OCI-M1 (cell line): ENCODE measurements at places on chromosomes 5 and 9.

DNA sequence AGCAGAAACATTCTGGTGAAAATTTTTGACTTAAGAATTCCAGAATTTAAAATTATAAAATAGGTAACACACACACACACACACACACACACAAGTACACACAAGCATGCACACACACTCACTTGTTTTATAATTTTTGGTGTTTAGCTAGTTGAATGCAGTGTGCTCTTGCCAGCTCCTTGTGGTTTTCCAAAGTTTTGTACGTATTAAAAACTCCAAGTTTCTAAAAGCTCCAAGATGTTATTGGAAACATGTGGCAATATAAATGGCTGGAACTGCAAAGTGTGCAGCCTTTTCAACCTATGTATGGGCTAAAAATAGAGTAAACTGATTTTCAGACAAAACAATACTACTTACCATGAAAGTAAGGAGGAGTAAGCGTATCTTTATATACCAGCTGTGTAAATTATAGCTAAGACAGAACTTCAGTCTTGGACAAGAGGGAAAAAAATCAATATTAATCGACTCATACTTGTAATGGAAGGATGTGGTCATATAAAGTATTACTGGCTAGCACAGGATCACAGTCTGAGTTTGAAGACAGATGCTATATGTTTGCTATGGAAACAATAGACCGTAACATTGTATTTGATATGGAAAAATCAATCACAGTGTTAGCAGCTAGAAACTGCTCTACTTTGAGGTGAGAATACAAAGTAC, 727.1 kb upstream of the GRAMD2B start:
- no peak for DNase-seq

GRCh38 chr9:127036437-127036836, 86.0 kb downstream of the ANGPTL2 start:
- no peak for DNase-seq

GRCh38 chr9:6562871-6563430, 82.6 kb downstream of the GLDC start:
- DNase-seq: no peak

GRCh38 chr5:136600306-136600705, 235.0 kb upstream of the TRPC7 start:
- no peak for DNase-seq

GRCh38 chr5:170248172-170248930, 15.6 kb downstream of the C5orf58 start:
- DNase-seq: peak; percentile 71

DNA sequence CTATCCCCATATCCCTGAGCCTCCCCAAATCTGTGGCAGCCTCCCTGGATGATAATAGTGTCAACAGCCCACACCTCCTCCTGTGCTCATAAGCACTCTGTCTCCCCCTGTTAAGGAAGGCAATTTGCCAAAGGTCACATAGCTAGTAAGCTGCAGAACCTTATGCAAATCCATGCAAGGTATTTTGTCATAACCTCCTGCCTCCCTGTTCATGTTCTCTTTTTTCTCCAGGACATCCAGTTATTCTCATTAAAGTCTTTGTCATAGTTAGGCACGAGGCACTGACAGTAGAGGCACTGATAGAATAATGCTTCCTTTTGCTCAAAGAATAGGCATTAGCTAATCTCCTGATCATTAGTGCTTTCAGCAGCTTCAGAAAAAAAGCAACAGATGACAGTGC, 10.2 kb upstream of the AUH start:
- DNase-seq: no peak

DNA sequence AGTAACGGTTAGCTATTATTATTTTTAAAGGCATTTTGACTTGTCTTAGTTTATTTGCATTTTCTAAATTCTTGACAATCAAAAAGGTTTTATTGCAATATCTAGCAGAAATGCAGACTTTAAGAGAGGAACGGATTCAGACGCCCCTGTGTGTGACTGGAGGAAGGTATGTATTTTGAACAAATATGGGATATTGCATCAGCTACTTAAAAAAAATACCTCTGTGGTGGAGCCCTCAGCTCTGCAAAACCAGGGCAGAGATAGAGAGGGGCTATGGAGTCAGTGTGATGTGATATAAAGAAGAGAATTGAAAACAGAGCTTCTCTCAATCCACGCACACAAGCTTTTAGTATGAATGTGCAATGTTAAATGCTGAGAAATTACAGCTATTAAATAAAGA, 142.4 kb downstream of the ICE1 start:
- DNase-seq: no peak

- DNase-seq: no peak
Measured at GRCh38 chr5:103454770-103455169, 107.8 kb downstream of the NUDT12 start.

- DNase-seq: no peak
Measured at GRCh38 chr5:36948041-36948440, 71.5 kb downstream of the NIPBL start.

GRCh38 chr5:135605221-135605620, 26.4 kb upstream of the CXCL14 start:
- DNase-seq: no peak

- peak; percentile 32 for DNase-seq
Measured at GRCh38 chr5:92574023-92574422, 1007.0 kb downstream of the NR2F1-AS1 start.

DNA sequence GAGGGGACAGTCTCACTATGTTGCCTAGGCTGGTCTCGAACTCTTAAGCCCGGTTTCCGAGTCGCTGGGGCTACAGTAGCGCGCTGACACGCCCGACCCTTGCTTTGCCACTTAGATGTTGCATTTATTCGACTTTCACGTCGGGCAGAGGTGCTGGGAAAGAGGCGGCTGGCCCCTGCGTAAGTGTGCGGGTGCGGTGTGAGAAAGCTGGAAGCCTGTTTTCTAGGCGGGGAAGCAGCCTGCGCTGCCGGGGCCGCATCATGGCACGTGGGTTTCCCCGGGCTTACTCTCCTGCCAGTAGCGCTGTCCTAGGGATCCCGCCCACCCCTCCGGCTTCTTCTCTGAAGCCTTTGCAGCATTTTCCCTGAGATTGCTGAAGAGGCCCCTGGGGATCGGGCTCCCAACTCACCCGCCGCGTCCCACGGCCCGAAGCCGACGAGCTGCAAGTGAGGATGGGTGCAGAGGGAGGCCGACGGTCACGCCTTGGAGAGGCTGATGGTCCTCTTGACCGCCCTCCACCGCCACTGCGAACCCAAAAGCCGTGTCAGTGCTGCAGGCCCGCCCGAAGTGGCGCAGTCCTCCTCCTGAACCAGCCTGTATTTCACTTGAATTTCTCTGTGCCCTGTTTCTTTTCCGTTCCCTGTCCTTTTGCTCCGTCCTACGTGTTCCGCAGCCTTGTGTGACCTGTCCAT, 5.8 kb upstream of the TRIM41 start:
- no peak for DNase-seq

DNA sequence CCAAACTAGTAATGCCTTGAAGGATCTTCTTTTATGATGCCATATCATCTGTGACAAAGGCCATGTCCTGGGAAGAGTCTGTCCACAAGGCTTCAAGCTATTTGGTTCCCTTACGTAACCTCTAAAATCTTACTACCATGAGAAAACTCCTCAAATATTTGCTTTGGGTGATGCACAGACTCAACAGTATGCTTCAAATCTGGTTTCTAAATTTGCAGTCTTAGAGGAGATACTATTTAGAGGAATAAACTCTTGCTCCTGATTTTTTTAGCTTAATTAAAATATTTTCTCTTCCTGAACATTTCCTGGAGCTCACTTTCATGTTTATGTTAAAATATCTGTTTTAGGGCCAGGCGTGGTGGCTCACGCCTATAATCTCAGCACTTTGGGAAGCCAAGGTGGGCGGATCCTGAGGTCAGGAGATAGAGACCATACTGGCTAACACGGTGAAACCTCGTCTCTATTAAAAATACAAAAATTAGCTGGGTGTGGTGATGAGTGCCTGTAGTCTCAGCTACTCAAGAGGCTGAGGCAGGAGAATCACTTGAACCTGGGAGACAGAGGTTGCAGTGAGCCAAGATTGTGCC, 28.2 kb downstream of the TRPC7 start:
- DNase-seq: no peak

- no peak for DNase-seq
Measured at GRCh38 chr5:73797132-73797510, 171.1 kb downstream of the ARHGEF28 start.

GRCh38 chr9:15982182-15982581, 429.3 kb downstream of the CCDC171 start:
- DNase-seq: no peak

- no peak for DNase-seq
Measured at GRCh38 chr9:33393581-33393980, 8.8 kb downstream of the AQP7 start.

DNA sequence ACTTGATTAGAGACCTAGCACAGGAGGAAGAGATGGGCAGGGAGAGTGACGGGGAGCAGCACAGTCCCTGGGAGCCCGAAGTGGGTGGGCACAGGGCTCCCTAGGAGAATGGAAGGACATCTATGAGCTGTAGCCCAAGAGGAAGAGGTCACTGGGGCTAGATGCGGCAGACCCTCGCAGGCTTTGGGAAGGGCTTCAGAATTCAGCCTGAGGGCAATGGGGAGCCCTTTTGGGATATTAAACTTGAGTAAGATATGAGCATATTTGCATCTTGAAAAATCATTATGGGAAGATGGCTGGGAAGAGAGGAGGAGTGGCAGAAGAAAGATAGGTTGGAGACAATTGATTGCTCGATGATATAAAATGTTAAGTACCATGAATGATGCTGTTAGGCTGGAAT, 48.9 kb upstream of the IL17B start:
- DNase-seq: no peak

GRCh38 chr9:7799944-7800285, 337 bp upstream of the DMAC1 start:
- DNase-seq: no peak

GRCh38 chr5:104095527-104095926, 532.9 kb upstream of the NUDT12 start:
- DNase-seq: peak; percentile 42

DNA sequence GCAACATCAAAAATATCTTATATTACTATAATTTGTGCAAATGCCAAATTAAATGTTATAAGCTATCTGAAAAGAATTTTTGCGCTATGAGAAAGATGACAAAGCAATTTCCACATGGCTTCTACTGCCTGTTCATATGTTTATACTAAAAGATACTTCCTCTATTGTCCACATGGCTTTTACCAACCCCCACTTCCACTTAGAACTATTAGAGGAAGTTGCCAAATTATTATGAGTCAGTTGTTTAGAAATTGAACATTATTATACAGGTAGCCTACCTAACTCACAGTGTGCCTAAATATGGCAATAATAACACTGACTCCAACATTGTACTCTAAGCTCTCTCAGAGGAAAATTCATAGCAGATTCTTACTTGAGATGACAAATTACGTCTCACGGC, 37.6 kb upstream of the SLC27A6 start:
- peak; percentile 92 for DNase-seq

- DNase-seq: peak; percentile 70
Measured at GRCh38 chr5:14351845-14352712, 208.9 kb downstream of the TRIO start.

DNA sequence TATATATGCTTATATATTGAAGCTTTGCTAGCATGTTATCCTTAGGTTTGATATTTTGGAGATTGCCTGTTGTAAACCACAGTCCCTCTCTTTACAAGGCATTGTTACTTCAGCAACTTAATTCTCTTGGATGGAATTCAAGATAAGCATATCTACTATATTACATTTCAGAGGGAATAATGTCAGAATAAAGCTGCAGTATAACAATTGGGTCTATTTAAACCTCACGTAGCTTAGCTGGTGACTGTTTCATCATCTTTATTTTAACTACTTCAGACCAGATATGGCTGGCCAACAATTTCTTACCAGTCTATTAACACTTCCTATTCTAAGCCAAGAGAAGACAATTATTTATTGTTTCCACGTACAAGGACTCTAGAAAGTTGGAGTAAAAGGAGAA, 27.1 kb downstream of the ZCCHC10 start:
- DNase-seq: no peak

DNA sequence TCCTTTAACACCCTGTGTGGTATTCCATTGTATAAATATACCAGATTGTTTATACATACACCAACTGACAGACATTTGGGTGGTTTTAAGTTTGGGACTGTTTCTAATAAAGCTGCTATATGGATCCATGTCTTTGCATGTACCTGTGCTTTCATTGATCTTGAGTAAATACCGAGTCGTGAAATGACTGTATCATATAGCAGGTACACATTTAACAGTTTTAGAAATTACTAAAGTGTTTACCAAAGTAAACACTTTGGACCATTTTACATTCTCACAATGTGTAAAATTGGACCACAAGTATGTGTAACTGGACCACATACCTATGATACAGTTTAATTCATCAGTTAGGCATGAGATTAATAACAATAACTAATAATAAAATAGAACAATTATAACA, 175.2 kb downstream of the FBXL17 start:
- DNase-seq: no peak

DNA sequence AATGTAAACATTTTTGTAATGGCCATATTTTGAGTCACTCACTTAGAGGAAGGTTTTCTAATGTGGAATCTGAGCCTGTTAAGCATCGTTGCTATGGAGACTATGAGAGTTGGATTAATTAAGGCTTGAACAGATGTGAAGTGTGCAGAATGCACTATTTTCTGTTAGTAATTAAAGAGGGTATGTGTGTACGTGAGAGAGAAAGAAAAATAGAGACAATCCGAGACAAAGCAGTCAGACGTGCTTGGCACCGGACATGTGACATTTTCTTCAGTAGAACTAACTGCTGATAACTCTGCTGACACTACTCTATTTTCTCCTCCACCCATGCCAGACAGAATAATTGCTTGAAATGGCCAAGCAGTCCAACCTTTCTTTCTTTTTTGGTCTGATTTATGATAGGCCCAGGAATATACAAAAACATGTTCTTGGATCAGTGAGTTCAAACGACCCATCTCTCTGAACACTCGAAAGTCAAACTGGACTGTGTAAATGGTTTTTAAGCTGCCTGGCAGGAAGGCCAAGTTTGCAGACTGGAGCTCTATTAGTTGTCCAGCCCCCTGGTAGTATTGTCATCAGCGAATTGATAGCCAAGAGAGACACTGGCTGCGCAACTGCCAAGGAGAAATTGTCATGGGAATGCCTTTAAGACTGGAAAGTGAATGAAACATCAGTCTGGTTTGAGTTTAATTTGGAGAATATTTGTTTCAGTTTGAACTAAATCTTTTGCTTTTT, 322.1 kb downstream of the ARHGEF28 start:
- DNase-seq: no peak

- DNase-seq: no peak
Measured at GRCh38 chr5:79069488-79070349, at the start of the genes BHMT2 and DMGDH. TSS of gene BHMT2 (plus strand) at chr5:79069767. CDS start at chr5:79069783, 16 bp downstream. TSS of gene DMGDH (minus strand) at chr5:79069674. CDS start at chr5:79069620, 54 bp downstream.

DNA sequence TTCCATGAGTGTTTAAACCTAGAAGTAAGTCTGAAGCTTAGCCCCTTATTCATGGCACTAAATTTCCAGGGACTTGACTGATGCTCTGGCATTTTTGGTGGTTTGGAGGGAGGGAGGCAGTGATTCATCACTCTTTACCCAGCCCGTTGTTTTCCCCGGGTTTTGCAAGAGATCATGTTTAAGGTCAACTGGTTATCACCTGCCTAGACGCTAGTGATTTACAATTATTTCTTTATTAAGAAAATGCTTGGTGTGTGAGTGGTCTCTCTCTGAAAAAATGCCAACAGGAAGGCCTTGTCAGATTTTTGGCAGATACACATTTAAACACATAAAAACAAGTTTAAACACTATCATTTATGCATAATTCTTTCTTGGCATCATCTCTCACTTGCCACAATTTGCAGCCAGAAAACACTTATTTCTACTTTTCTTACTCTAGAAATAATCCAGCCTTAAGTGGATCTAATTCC, 737.9 kb upstream of the ZNF608 start:
- DNase-seq: no peak
